ENCODE measurements at places on chromosomes 7 and 10.
A peak's percentile ranks its signal among the peaks of the same experiment; 100 is the strongest.

DNA sequence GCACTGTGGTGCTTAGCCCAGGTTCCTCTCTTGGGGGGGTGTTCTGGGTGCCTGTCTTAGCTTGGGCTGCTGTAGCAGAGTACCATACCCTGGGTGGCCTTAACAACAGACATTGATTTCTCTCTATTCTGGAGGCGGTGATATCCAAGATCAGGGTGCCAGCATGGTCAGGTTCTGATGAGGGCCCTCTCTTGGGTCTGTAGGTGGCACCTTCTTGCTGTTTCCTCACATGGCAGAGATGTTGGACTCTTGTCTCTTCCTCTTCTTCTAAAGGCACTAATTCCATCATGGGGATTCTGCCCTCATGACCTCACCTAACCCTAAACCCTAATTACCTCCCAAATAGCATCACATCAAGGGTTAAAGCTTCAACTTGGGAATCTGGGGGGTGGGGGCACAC lies 19.9 kb upstream of the CRHR2 start:
- no peak for DNase-seq

DNA sequence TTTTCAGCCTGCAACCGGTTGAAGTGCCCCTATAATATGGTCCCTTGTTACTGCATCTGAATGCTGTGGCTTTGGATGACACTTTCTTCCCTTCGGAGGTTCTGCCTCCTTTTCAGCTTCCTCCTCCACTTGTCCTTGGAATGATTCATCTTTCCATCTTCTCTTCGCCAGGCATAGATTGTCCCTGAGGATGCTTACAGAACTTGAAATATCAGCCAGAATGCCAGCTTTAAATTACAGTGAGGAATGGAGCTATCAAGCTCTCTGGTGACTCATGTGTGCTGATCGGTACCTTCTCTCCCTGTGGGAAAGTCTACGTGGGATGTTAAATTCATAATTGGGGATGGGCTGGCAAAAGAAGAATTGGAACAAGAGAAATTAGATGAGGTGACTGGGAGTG lies 45.9 kb upstream of the PDK4 start:
- DNase-seq, result no peak

GRCh38 chr7:67413670-67414069 lies 417.0 kb downstream of the TYW1 start:
- no peak for DNase-seq

- DNase-seq, result no peak
These were observed 1059.1 kb downstream of the SORCS3 start for GRCh38 chr10:105700218-105700617.

GRCh38 chr7:113100121-113100603 lies 13.5 kb upstream of the GPR85 start:
- no peak for DNase-seq

DNA sequence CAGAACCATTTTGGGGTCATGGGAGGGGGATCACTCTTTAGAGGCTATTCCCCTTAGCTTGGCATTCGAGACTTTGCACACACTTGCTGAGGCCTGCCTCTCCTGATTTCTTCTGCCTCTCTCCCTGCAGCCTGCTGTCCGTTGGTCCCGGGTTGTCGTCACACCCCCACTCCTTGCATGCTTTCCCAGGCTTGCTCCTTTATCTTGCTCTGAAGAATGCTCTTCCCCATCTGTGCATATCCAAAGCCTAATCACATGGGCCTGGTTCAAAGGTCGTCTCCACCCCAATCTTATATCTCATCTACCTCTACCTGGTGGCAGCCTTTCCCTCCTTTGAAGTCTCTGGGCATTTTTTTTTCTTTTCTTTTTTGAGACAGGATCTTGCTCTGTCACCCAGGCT lies 24.3 kb upstream of the EMX2 start:
- DNase-seq, result no peak

- DNase-seq, result no peak
These were observed 81.6 kb upstream of the CHST15 start for GRCh38 chr10:124174673-124175645.

GRCh38 chr7:132518102-132518838 lies 58.0 kb downstream of the PLXNA4 start:
- peak; percentile 16 for DNase-seq

DNA sequence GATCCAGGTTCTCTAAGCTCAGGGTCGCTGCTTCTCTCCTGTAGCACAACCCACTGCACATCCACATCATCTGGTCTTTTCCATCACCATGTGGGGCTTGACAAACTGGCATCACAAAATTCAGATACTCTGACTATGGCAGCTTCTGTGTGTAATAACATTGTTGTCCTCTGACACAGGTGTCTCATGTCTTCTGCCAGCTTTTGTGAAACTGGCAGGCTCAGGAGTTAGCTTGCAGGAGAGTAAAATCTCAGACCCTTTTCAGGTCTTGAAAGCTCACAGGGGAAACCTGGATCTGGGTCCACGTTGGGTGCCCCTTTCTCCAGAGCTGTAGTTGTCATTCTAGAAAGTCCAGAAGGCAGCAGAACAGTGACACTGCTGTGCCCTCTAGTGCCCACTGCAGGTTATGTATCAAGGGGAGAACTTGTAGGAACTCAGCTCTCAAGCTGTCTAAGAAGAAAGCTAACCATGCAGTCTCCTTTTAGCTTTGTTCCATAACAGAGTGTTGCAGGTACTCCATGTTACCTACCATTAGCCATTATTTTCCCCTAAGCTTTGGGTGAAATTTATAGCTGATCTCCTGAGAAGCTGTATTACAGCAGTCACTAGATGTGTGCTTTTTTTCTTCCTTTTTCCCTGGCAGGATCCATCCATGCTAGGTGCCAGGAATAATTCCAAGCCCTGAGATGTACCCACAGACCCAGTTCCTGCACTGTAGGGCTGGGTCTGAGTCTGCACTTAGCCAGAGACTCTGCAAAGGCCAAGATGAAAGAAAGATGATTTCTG lies 102.7 kb downstream of the ZNF248 start:
- no peak for DNase-seq

DNA sequence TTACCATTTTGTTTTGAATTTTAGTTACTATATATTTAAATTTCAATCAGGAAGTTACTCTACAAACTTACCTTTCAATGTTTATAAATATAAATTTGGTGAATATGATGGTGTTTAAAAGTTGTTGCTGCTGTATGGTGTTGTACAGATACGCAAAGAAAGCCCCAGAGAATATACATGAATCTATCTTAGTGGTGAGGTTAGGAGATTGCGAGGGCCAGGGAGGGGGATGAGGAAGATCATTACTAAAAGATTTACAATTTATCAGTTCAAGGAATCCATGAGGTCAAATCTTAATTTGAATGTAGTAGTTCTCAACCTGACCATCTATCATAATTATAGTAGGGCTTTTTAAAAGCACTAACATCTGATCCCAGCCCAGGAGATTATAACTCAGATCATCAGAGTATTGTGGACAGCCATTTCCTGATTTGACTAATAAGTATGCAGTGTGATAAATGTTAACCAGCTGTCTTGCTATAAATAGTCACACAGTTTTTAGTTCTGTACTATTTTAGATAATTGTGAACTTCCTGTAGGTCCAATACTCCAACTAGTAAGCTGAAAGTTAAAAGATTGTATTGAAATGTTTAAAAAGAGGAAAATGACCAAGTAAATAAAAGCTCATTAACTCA lies 23.6 kb downstream of the FAM3C start:
- DNase-seq, result no peak

DNA sequence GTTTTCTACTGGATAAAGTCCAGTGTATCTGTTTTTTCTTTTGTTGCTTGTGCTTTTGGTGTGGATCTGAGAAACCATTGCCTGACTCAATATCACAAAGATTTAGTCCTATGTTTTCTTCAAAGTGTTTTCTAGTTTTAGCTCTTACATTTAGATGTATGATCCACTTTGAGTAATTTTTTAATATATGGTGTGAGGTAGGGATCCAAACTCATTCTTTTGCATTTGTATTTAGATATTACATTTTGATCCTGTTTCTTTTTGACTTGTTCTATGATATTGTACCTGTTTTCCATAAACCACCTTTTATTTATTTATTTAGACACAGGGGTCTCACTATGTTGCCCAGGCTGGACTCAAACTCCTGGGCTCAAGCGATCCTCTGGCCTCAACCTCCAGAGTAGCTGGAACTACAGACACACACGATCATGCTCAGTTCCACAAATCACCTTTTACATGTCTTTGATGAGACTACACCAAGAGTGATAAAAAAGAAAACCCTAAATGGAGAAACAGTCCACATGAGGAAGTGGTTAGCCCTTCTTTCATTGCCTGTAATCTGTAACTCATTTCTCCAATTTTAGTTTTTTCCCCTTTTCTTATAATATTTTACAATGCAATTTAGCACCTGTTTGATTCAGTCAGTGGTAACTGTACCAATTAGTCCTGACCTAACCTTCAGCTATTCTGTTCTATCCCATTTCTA lies 86.0 kb downstream of the SLC37A3 start:
- no peak for DNase-seq

- no peak for DNase-seq
These were observed 21.0 kb upstream of the ABI1 start for GRCh38 chr10:26881600-26882331.

GRCh38 chr10:60003651-60004523 lies 97.5 kb upstream of the CCDC6 start:
- no peak for DNase-seq

- no peak for DNase-seq
These were observed 12.6 kb upstream of the PRPS1L1 start for GRCh38 chr7:18040196-18040595.

GRCh38 chr10:62073429-62073828 lies 171.9 kb downstream of the ARID5B start:
- no peak for DNase-seq

DNA sequence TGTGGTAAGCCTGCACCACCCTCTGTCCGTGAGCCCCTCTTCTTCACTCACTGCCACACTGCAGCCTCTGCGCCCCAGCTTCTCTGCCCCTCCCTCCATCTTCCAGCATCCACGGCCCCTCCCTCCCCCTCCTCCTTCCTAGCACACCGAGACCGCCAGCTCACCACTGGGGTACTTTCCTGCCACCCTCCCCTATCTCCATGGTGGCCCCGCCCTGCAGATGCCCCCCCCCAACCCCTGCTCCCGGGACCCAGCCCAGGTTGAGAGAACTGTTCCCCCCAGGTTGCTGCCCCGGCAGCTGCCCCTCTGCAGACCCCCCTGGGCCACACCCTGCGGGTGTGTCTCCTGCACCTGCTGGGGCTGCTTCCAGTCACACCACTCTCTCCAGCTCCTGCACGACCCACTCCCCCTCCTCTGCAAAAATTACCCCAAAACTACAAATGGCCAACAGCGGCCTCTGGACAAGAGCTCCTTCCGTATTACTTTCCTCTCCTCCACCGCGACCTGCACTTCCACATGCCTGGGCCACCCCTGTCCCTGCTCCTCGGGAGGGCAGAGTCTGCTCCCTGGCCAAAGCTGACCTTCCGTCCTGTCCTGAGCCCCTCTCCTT lies 209.2 kb upstream of the PPP2R2D start:
- no peak for DNase-seq

DNA sequence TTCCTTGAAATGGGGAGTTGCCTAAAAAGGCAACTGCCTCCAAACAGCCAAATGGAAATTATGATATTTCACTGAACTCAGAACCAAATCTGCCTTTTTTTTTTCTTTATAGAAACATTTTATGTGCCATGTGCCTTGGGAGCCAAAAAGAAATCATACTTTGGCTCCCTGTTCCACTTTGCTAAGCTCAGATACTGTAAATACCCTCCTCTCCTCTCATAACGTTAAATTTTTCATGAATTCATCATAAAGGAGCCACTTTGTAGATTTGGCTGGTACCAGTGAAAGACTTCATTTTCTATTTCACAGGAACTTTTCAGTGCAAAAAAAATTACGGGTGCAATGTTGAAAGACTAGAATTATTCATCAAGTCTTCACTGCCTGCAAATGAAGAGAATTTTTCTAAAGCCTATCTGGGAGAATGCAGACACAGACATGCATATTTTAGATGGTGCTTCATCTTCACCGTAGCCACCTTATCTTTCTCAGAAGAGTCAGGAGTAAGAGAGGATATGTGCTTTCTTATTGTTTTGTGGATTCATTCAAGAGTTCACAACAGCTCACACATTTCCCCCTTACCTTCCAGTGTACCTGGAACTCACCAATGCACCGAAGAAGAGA lies 742.3 kb upstream of the GALNT17 start:
- no peak for DNase-seq

DNA sequence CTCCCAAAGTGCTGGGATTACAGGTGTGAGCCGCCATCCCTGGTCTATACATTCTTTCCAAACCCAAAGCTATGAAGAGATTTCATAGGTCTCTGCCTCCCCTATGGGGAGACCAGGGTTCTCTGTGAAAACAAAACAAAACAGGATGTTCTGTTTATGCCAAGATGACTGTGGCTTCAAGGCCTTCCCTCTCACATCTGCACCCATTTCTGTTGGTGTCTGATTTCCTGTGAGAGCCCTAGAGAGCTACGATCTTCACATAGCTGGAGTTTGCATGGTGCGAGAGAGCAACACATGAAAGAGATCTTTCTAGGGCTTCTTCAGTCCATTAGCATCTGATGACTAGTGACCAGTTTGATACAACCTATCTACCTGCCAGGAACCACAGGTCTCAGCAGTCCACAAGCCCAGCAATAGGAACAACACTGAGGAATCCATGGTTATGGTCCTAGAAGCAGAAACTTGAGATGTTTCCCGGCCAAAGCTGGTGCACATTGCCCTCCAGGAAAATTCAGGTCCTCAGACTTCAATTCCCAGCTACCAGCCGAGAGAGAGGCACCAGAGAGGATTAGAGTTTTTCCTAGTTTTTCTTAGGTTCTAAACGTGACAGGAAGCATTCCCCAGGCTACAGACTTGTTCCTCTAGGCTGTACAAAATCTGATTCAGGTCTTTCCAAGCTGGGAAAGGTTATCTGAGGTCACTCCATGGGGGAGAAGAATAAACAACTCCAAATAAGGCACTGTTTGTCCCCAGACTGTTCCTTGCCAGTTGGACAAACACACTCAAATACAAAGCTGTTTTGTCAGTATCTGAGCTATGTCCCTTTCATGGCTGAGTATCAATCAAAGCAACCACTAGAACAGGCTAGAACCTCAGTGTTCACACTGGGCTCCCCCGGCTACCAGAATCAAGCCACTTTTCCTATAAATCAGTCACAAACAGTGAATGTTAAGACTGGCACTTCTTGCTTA lies 259.7 kb downstream of the CALN1 start:
- DNase-seq, result no peak

GRCh38 chr7:26167303-26167934 lies 15.4 kb downstream of the NFE2L3 start:
- DNase-seq, result no peak

DNA sequence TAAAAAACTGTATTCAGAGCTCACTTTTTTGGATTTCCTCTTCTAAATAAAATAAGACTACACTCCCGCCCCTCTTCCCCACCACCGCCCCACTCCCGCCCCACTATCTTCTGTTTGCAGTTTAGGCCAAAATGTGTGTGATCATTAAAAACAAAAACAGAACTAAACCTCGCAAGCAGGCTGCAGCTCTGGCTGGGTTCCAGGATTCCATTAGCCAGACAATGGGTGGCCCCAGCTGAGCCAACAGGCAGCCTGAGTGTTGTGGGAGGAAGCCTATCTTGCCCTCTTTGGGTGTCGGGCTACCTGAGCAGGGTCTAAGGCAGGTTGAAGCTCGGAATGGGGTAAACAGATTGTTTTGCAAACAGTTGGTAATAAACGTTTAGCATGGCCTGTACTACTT lies 41.7 kb downstream of the ARL4A start:
- no peak for DNase-seq

- DNase-seq, result no peak
These were observed 51.6 kb upstream of the AQP1 start for GRCh38 chr7:30859940-30860496.

Measured in stimulated activated naive CD8-positive, alpha-beta T cell treated with anti-CD3 and anti-CD28 coated beads, Interleukin-15, Interleukin-2, amounts not matched to agents 100 U/mL and 50 U/mL, for 24 hours (primary cell).